ENCODE measurements at places on chromosomes 1 and 21. TPM values are rescaled to one million over a fixed set of nuclear protein-coding genes. Genes with fewer than 3 reads are reported as not detected.

DNA sequence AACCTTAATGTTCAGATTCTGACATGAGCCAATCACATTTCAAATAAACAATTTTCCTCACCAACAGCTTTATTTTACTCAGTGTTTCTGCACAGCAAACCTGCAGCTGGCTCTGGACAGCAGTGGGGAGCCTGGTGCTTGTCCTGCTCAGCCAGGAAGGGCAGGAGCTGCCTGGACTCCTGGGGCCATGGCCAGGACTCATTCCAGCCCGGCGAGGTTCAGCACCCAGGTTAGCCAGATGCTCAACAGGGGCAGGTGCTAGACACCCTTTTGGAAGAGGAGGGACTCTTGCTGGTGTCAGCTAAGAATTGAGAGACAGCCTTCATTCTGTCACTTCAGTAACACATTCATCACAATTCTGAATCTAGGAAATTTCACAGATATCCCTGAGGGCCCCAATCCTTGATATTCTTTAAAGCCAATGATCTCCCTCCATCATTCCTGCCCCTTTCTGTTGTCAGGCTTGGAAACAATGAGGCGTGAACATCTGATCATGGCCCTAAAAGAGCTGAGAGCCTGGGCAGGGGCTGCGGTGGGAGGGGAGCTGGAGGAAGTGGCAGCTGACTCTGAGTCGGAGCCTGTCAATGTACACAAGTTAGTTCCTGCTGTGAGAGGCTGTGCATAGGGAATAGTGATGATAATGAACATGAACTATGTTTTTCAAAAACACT is 251.3 kb downstream of the SDCCAG8 start:
- no peak for DNase-seq
- H3K27me3 ChIP-seq: peaks cover 2% of the 10 kb centered on the region
- peaks cover 14% of the 10 kb centered on the region for H3K36me3 ChIP-seq
- peaks cover 28% of the 10 kb centered on the region for H3K4me1 ChIP-seq

GRCh38 chr1:54998677-54999076 is at the start of gene BSND:
Gene BSND (plus strand): TSS chr1:54998933. CDS start chr1:54999187, 254 bp downstream.
- H3K36me3 ChIP-seq: no peaks in the 10 kb centered on the region
- no peak within 1 kb of the TSS for H3K4me3 ChIP-seq
- no peak within 1 kb of the TSS for H3K27ac ChIP-seq
- DNase-seq: no peak
- H3K27me3 ChIP-seq: peaks cover 17% of the 10 kb centered on the region
- H3K4me1 ChIP-seq: no peaks in the 10 kb centered on the region

- H3K27me3 ChIP-seq: peaks cover 3% of the 10 kb centered on the region
- H3K36me3 ChIP-seq: no peaks in the 10 kb centered on the region
- no peak overlapping the region for H3K27ac ChIP-seq
- peaks cover 8% of the 10 kb centered on the region for H3K4me1 ChIP-seq
Observed at GRCh38 chr1:209248649-209249279, 334.8 kb upstream of the CAMK1G start.

RIMS3 gene
- 126 TPM for total RNA-seq
